ENCODE measurements at places on chromosomes 2 and 18. TPM values are rescaled to one million over a fixed set of nuclear protein-coding genes. Genes with fewer than 3 reads are reported as not detected.

The MEMO1 gene
- 32.9 TPM for total RNA-seq

The TYMS gene
- total RNA-seq = 1.8 TPM

The SLC9A2 gene
- total RNA-seq = not detected

- no peak for DNase-seq
Measured at GRCh38 chr2:85116207-85116606, 17.0 kb upstream of the TCF7L1 start.

DNA sequence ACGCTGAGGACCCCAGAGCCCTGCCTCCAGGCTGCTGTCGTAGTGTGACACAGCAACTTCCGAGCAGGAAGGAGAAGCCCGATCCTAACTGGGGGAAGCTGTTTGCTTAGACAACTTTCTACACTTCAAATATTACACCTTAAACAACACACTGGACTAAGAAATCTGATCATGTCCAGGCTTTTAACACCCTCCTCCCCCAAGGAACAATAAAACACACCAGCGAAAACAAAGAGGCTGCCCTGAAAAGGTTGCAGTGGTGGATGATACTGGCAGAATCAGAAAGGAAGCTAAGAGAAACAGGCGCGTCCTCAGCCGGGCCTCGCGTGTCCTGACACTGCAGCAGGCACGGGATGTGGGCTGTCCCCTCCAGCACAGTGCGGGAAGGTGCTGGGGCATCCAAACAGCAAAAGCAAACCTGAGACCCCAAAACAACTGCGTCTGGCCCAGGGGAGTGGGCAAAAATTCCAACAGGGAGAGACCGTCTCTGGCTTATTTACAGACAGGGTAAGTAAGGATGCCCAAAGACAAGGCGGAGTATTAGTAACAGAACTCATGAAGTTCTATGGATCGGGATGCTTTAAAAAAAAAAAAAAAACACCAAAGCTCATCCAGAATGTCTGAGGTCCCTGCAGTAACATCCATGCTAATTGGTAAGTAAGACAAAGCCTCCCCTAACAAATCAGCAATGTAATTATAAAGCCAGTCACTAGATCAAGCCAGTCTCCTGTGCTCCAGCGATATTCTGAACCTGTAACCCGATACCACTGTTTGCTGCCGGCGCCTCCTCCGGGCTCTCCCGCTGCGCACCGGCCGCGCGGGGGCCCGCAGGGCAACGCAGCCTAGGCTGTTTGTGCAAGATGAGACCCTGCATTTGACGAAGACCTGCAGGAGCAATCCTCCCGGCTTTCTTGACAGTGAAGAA is 9.0 kb downstream of the SERTAD2 start:
- peak; percentile 87 for DNase-seq

DNA sequence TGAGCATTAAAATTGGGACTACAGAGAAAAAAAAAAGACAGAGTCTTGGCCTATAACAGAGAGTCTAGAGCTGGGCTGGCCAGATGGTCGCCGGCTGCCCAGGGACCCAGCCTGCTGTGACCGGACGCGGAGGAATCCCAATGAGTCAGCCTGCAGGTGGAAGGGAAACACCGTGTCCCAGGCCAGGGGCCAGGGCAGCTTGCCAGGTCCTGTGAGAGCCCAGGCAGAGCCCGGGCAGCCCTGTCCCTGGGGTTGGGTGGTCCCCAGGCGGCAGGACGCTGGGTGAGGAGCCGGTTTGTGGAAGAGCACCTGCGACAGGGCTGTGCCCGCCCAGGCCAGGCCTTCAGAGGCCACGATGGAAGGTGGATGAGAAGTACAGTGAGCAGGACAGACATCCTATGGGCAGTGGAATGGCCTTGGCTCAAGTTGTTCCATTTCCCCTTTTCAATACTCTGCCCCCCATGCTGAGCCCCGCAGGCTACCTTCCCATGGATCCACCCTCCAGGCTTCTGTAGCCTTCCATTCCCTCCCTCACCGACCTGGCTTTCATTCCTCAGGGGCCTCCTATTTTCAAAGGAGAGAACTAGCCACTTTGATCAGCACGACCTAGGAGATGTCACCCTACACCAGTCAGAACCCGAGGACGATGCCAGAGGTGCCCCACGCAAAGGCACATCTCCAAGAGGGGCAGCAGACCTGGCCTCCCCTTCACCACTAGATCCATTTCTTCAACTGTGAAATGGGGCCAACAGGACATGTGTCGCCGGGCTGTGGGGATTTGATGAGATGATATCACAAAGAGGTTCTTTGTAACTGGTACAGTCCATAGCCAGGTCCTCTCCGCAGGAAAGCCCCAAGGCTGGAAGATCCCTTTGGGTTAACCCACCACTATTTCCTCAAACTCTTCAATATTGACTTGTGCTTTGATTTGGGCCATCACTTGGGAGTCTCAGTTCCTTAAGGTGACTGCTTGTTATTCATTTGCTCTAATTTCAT is 87.5 kb downstream of the POLR1A start:
- peak; percentile 64 for DNase-seq

DNA sequence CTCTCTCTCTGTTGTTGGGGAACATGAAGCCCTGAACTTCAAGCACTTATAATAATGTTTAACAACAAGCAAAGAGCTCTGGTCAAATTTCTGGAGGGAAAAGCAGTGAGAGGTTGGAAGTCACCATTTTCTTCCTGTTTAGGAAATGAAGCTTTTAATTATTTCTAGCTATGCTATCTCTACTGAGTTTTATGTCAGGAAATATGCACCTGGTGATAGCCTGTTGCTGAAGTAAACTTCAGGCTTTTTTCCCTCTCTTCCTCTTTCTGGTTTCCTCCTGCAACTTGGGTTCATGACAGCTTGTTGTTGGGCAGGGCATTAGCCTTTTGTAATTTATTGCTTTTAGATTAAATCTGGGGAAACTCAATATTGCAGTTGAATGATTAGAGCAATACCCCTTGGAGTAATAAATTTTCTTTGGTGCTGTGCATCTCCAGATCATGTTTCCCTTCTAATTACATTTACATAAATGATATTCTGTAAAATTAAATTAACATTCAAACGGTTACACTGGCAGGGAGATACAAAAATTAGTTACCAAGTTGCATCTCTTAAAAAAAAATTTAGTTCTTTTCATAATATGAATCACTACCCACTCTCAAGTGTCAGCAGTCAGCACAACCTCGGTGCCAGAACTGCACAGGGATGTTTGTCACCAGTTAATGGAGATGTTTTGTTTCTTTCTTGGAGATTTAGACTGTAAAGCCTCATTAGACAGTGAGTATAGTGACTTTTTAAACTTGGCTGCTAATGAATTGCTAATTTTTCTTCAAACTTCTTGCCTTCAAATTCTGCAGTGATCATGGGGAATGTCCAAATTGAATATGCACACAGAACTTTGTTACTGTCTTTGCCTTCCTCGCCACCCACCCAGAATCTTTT is 466.6 kb upstream of the ETAA1 start:
- DNase-seq = no peak

DNA sequence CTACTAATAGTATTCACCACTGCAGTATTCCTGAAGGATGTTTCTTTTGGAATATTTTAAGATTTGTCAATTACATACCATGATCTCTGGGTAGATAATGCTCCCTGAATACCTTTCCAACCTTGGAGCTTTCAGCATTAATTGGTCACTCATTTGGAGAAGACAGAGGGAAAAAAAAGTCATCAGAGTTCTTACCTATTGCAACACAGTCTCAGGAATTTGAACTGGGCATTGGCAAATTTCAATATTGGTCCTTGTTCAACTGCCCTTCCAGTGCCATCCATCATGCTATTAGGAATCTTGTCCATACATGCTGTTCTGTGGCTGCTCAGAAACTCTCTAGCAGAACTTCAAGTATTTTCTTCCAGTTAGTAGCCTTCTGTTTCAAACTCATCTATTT is 83.6 kb upstream of the KCNJ3 start:
- no peak for DNase-seq

- no peak for DNase-seq
Measured at GRCh38 chr2:102929721-102930120, 167.9 kb downstream of the TMEM182 start.

- DNase-seq = peak; percentile 37
Measured at GRCh38 chr2:86032861-86033595, 72.7 kb downstream of the POLR1A start.

- no peak for DNase-seq
Measured at GRCh38 chr2:82342356-82342755, 2037.8 kb upstream of the LRRTM1 start.

DNA sequence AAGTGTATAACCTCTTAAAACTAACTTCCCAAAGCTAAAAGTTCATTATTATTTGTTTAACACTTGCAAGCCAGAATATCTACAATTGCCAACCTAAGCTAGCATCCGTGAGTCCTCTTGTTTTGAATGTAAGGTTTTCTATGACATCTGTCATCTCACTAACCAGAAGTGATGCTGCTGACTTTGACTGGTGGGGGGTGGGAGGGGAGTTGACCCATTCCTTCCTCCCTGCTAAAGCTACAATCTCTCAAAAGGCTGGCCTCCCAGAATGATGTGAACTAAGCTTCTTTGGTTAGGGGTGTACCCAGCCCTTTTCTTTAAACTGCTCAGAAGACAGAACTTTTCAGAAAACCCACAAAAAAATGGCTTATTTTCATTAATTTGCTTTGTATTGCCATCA is 280.6 kb downstream of the ZEB2 start:
- DNase-seq = no peak

DNA sequence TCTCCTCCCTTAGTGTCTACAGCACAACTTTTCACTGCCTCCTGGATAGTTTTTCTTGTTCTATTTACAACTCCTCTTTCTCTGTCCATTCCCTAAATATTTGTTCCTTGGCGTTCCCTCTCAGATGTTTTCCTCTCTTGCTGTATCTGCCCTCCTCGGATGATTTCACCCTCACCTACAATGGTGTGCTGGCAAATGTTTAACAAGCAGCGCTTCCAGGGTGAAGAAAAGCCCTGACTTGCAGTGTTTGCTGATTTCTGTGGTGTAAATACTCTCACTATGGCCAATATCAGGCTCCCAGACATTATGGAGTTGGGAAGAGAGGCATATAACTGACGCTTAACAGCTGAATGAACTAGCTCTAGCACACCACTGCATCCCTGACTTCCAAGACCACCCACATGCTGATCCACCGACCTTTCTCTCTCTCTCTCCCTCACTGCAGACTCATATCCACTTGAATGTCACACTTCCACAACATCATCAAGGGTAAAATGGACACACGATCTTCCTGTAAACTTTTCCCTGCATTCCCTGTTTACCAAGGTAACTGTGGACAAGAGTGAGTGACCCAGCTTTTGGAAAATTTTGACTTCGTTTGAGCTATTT is 31.5 kb upstream of the SPTBN1 start:
- no peak for DNase-seq

- DNase-seq = no peak
Measured at GRCh38 chr18:27363872-27364271, 178.8 kb upstream of the CHST9 start.

All from sciatic nerve (tissue), 2 donors.